ENCODE measurements at places on chromosomes 12 and 14.
A peak's percentile ranks its signal among the peaks of the same experiment; 100 is the strongest.

DNA sequence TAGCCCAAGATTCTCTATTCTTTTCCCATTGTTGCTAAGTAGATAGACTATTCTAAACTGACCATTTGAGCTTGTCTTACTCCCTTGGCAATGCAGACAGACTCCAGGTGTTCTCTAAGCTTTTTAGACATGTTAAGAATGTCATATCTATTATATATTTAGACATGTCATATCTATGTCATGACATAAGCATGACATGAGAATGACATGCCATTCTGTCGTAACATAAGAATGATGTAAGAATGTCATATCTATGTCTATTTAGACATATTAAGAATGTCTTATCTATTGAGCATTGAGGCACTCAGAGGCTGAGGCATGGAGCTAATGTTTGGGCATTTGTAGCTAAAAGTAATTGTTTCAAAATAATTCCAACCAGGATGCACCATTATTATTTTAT lies 277.3 kb upstream of the ATP2B1 start:
- ATAC-seq: no peak

DNA sequence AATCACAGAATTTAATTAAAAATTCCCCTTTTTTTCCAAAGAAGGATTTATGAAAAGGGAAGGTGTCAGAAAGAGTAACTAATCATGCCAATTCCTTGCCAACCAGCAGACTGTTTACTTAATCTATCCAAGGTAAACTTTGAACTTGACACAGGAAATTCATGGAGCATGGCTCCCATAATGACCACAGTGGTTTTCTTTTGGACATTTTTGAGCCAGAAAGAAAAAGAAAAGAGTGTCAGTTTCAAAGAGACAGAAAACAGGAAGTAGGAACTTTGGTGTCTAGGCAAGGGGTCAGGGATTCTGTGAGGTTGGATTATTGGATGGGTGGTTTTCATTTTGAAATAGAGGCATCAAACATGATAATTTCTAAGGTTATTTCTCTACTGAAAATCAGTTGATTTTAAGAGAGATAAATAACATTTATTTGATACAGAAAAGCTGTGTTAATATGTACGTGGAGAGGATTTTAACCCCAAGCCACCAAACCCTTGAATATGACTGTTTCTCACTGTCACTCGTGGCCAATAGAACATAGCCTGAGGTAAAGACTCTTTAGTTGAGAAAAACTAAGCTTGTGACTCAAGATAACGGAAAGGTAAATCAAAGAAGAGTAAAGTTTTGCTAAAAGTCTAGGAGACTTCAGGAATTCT lies 196.1 kb downstream of the TTC6 start:
- no peak for ATAC-seq

- ATAC-seq: no peak
These were observed 440.7 kb downstream of the KCNH5 start for GRCh38 chr14:62604524-62604923.

DNA sequence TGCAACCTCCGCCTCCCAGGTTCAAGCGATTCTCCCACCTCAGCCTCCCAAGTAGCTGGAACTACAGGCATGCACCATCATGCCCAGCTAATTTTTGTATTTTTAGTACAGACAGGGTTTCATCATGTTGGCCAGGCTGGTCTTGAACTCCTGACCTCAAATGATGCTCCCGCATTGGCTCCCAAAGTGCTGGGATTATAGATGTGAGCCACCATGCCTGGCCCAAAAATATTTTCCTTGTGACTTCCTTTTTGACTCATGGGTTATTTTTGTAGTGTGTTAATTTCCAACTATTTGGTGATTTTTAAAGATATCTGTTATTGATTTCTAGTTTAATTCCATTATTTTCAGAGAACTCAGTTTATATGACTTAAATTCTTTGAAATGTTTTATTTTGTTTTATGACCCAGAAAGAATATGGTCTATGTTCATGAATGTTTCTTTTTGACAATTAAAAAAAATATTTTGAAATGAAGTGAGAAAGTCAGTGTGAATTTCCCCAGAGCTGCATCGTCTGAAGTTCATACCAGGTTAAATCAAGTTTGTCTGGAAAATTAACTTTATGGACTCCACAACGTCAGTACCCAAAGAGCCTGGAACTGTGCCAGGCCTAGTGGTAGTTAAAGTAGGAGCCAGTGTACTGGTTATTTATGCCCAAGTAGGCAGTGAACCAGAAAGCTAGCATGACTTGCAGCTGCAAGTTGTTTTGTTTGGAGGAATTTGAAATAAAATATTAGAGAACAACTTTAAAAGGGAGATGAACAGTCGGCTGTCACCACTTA lies 2.8 kb upstream of the CDKL1 start:
- ATAC-seq: no peak

DNA sequence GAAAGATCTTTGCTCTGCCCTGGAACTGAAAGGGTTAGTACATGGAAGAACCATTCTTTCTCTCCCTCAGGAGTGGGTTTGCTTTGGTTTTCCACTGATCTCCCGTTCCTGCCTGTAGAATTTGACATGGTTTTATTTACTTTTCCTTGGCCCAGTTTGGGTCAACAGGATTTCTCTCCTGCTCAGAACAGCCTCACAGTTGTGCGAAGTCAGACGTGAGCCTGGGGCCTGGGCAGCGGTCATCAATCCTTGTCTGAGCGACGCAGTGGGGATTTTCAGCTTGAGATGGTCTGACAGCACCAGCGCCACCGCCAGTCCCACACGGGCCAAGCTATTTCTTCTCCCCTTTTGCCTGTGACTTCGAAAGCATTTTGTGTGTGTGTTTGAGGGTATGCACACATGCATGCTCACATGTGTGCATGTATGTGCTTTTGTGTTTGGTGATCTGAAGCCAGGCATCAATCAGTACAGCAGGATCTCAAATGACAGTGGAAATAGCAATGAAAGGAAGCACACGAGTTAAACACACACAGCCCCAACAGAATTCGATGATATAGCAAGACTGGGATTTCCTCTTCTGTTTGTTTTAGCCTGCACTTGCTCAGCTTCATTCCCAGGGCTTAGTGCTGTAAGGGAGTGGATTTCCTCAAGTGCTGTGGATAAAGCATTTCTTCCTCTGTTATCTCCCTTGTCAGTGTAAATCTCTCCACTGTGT lies 58.3 kb downstream of the SMOC1 start:
- ATAC-seq: no peak

GRCh38 chr14:106808458-106808857 lies 1282.1 kb downstream of the TMEM121 start:
- ATAC-seq: no peak

DNA sequence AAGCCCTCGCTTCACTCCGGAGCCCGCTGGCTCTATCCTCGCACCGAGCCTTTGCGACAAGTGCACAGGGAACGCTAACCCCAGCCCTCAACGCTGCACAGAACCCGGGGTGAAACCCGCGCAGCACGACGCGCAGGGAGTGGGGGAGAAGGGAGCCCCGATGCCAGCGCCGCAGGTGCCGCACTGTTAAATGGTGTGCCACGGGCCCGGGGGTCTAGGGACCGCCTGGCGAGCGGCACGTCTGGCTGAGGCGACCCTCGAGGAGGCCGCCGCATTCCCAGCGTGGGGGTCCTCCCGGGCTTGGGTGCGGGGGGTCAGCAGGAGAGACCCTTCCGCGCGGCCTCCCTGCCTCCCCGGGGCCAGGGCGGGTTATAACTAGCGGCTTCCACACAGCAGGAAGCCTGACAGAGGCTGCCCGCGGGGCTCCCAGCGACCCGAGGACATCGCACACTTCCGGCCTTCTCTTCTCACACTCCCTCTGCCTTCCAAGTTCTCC lies 23.8 kb upstream of the LRTM2 start:
- ATAC-seq: peak; percentile 54

DNA sequence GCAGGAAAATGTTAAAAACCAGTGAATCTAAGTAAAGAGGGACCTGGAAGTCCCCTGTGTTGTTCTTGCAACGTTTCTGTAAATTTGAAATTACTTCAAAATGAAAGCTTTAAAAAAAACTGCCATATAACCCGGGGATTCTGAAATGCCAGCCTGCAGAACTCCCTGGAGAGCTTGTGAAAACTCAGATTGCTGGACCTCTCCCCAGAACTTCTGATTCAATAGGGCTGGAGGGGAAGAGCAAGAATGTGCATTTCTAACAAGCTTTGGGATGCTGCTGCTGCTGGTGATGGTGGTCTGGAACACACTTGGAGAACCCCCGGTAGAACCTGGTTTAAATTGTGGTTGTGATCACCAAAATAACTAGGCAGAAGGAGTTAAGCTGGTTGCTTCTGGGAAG lies 300.0 kb upstream of the NOS1 start:
- ATAC-seq: no peak

- ATAC-seq: no peak
These were observed 463.6 kb downstream of the NRXN3 start for GRCh38 chr14:78633752-78634151.

GRCh38 chr12:19068137-19068536 lies 61.4 kb upstream of the PLEKHA5 start:
- no peak for ATAC-seq

Data from activated T-helper 17 cell treated with anti-CD3 and anti-CD28 coated beads, Interleukin-2, amount 50 U/mL, for 72 hours (primary cell).